ENCODE measurements at places on chromosomes 6 and 20.

- DNase-seq = no peak
Measured at GRCh38 chr6:121873595-121873994, 438.1 kb downstream of the GJA1 start.

- no peak for DNase-seq
Measured at GRCh38 chr6:35547676-35548075, 35.0 kb upstream of the TULP1 start.

- DNase-seq = no peak
Measured at GRCh38 chr20:38975539-38976120, 13.5 kb downstream of the DHX35 start.

GRCh38 chr6:82914511-82914910 is 151.1 kb downstream of the UBE3D start:
- no peak for DNase-seq

DNA sequence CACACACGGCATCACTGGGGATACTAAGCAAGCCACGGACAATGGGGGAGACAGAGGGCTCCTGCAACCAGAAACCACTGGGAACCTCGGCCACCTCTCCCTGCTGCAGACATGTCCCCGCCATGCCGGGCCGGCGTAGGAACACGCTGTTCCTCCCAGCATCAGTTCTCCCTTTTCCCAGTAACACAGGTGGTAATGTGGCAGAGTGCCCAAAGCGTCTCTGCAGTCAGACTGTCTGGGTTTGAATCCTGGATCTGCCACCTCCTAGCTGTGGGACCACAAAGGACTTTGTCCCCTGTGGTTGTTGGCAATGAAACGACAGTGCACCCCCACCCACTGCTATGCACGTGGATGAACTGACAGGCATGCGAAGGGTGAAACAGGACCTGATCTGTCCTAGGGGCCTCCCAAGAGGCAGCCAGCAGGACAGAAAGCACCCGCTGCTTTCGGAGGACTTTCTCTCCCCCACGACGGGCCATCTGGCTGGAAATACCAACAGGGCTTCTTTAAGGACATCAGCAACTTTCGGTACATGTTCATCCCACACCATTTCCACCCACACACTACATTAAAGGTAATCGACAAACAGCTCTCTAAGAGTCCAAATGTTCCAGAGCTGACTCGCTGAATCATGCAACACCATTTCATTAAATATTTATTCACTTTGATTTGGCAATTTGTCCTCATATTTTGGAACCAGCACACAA is 74.1 kb downstream of the SULF2 start:
- DNase-seq = no peak

DNA sequence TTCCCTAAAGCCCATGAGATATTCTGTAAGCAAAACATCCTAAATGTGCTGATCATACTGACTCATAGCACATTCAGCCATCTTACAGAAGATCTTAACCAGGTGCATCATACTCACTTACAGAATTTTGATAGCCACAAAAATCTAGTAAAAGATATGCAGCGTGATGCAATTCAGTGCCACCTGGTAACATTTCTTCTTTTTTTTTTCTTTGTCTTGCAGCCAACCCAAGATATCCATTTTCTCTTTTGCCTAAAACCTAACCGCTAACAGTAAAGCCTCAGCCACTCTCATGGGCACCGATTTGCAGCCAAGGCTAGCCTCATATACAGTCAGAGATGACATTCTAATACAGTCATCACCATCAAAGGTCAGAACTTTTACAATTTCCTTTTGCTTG is 293.3 kb downstream of the HACE1 start:
- no peak for DNase-seq

- no peak for DNase-seq
Measured at GRCh38 chr20:53621482-53622246, 28.0 kb upstream of the ZNF217 start.

GRCh38 chr6:111842891-111843290 is 30.4 kb downstream of the FYN start:
- no peak for DNase-seq

DNA sequence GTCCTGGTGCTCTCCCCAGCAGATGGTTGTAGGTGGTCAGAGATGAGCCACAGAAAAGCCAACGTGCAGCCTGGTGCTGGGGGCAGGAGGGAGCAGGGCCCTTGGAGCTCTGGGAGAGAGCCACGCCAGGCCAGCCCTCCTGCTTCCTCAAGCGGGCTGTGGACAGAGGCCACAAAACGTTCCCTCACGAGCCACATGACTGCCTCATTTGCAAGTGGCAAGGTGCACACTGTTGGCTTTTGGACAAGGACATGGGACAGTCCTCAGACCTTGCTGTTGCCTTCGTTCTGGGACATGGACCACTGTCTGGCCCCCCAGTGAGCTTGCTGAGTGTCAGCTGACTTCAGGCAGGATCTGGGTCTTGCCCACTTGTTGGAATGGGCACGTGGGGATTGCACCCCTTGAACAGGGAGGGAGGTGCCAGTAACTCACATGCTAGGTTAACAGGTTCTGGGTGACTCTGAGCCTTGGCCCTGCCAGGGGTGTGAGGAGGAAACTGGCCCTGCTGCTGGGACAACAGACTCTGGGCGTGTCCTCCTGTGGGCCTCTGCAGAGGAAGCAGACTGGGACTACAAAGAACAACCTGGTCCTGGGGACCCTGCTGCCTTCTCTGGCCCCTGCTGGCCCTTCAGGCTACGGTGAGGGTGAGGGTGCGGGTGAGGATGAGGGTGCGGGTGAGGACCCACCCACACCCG is 2.6 kb downstream of the SLCO4A1 start:
- no peak for DNase-seq

DNA sequence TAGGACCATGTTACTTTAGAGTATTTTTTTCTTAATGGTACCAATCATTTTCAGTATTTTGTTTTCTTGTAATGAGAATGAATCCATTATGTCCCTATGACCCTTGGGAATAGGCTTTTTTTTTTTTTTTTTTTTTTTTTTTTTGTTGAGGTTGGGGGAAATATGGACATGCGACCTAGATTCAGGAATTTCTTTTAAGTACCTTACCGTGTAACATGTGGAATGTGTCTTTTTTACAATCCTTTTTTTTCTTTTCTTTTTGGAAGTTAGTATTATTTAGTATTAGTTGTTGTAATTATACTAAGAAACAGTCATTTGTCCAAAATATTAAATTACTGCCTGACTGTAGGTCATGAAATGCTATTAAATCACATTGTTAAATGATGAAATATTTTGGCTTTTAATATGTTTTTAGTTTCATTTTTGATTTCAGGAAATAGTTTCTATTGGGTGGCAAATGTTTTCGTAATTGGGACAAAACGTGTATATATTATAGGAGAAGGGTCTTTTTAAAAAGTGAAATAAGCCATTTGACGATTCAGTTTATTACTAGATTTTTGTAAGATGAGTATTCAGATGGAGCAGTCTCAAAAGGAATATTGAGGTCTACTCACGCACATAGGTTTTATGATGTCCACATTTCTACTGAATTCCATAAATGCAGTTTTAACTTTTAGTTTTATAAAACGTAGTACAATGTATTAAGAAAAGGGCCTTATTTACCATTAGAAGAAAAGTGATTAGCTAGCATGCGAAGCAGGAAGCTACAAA is 4.9 kb downstream of the ARID1B start:
- DNase-seq = no peak

DNA sequence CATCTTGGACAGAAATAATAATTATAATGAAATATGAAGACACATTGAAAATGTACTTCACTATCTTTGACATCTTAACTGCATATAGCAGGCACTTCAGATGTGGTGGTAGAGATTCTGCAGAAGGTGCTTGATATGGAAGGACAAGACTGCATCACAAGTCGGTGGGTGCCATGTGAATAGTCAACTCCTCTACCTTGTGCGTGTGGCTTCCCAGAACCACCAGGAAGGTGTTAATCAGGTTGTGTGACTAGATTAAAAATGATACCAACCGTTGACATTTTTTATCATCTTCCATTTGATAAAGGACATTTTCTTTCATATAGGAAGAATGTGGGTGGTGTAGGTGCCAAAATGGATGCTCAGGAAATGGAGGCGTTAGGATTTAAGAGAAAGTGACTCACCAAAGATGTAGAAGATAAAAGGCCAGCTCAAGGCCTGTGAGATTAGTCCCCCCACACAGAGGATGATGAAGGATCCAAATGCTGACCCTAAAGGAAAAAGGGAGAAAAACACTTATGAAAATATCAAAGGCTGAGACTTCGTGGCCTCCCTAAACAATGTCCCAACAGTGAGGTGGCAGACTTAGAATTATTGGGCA is 12.3 kb downstream of the SLC17A2 start:
- no peak for DNase-seq

DNA sequence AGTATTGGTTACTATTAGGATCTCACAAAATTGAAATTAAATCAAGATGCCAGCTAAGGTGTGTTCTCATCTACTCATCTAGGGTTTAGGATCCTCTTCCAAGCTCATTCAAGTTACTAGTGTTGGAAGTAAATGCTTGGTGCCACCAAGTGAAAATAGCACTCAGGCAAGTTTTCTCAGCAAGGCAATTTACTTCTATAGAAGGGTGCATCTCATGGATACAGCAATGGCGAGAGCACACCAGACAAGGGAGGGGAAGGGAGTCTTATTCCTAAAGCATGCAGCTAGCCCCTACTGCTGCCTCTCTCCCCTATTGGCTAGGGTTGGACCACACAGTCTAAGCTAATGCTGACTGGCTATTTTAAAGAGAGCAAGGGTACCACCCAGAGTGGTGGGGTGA is 23.0 kb upstream of the FAM8A1 start:
- no peak for DNase-seq

GRCh38 chr20:25274891-25275812 is 27.3 kb downstream of the PYGB start:
- no peak for DNase-seq

DNA sequence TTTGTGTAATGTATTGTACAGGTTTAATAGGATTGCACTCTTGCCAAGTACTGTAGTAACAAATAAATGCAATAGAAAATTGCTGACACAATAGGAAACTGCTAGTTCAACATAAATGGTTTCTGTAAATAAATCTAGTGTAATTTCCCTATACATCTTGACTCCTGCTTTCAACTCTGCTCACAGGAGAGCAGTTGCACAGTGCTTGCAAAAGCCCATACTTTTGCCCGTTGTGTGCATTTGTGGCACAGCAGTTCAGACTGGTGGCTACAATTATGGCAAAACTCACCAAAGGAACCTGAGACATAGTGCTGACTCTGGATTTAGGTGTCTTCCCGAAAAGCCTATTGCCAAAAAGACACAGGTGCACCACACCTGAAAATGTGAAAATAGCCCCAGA is 953.3 kb upstream of the SLC35B3 start:
- DNase-seq = no peak

DNA sequence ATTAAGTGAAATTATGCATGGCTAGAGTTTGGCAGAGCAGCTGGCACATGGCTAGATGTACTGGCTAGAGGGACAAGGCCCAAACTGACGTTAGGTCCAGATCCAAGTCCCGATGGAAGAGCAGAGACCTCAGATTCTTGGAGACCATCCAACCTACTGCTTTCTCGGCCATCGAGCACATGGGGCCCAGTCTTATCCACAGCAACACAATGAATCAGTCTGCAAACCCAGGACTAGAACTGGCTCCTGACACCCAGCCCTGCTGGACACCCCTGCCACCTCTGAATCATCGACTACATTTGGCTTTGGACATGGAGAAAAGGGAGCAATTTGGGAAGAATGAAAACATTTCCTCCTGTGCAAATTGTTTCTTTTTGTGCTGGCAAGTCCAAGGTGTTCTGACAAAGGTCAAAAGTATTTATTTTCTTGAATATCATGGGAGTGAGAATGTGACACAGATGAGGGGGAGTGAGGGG is 23.9 kb upstream of the YWHAB start:
- no peak for DNase-seq

Data from T-helper 17 cell (primary cell).